ENCODE measurements at places on chromosomes 6 and 20.
A peak's percentile ranks its signal among the peaks of the same experiment; 100 is the strongest.

DNA sequence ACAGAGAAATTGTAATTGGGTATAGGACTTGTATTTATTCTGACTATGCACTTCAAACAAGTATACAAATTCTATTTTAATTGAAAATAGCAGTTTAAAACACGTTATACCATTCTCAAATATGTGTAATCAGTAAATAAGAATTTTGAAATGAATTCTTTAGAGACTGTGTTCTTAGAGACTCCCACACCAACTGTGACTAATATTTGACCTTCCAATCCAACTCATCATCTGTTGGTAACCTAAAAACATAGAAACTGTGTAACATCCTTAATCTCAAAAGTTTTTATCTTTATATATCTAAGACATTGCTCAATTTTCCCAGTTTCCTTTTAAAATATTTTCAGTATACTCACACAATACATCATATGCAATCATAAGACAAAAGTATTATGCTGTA, 83.9 kb downstream of the KHDRBS2 start:
- no peak for DNase-seq

- DNase-seq, result no peak
Measured at GRCh38 chr6:102149191-102149590, 755.7 kb downstream of the GRIK2 start.

DNA sequence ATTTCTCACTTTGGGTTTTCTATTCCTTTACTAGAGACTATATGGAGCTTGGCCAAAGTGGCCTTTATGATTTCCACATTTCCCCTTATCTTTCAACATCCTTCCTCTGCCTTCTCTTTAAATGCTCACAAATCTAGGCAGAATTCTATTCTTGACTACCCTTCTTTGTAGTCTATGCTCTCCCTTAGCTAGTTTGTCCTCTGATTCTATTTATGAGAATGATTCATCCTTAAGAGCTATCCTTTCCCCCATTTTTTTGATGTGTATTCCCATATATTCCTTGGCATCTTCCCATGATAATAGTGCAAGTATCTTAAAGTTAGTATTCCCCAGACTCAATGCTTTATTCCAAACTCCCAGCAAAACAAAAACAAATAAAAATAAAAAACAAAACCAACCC, 53.1 kb downstream of the IL20RA start:
- DNase-seq, result no peak

GRCh38 chr6:45377043-45377553, 636 bp downstream of the SUPT3H start:
- no peak for DNase-seq

GRCh38 chr6:63888416-63888815, 252.8 kb downstream of the PHF3 start:
- DNase-seq, result no peak

DNA sequence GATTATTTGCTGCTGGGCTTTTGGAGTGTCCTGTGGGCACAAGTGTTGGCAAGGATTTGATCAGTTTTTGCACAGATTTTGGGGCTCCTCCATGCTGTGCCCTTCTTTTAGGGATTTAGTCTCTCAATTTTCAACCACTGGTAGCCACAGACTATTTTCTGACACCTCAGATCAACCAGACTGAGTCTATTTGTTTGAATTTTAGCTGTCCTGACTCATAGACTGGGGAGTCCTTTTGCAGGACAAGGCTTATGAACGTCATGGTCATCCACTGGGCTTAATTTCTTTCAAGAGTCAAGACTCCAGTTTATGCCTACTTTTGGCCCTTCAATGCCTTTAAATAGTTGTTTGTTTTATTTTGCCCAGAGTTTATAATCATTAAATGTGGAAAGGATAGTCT, 59.3 kb downstream of the BCKDHB start:
- DNase-seq, result no peak

DNA sequence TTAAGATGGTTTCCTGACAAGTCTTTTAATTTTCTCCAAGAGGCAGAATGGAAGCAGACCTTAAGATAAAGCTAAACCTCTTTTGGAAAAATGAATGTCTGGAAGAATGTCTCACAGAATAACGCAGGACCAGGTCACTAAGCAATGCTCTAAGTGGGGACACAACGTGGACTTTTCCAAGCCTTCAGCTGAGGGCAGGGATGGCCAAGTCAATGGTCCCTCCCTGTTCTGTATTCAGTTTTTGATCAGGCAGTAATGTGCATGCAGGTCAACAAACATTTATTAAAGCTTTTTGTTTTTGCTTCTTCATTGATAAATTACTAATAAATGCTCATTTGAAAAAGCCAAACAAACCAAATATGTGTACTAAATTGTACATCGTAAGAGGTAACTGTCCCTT, 2.0 kb upstream of the RNF182 start:
- no peak for DNase-seq

- DNase-seq, result no peak
Measured at GRCh38 chr6:106670236-106670635, 40.9 kb downstream of the QRSL1 start.

- DNase-seq, result no peak
Measured at GRCh38 chr20:34876406-34877282, at the start of gene ACSS2. TSS of gene ACSS2 (plus strand) at chr20:34876612. CDS start at chr20:34876646, 34 bp downstream.

DNA sequence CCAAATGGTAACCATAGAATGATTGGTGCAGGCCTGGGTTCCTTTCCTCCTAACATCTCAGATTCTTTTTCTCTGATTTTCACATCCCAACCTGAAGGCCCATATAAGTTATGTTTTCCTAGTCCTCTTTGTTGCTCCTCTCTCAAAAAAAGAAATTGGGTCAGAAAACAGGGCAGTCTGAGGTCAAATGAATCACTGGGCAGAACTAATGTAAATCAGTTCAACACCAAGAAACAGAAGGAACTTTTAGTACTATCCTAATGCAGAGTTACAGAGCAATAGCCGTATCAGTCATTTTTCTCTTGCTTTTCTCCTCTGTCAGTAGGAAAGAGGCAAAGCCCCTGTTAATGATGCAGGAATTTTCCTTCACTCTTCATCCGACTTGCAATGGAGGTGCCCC, 11.0 kb upstream of the TPD52L1 start:
- DNase-seq, result no peak

- DNase-seq, result no peak
Measured at GRCh38 chr6:129593233-129593564, 116.8 kb downstream of the ARHGAP18 start.

- peak; percentile 90 for DNase-seq
Measured at GRCh38 chr20:37992802-37993409, 40.4 kb downstream of the TTI1 start.

GRCh38 chr6:150250826-150251225, 108.0 kb downstream of the PPP1R14C start:
- DNase-seq, result no peak

GRCh38 chr20:50379049-50379990, 130.9 kb upstream of the PTPN1 start:
- peak; percentile 79 for DNase-seq

- no peak for DNase-seq
Measured at GRCh38 chr20:35954907-35955251, 577 bp upstream of the SCAND1 start.

DNA sequence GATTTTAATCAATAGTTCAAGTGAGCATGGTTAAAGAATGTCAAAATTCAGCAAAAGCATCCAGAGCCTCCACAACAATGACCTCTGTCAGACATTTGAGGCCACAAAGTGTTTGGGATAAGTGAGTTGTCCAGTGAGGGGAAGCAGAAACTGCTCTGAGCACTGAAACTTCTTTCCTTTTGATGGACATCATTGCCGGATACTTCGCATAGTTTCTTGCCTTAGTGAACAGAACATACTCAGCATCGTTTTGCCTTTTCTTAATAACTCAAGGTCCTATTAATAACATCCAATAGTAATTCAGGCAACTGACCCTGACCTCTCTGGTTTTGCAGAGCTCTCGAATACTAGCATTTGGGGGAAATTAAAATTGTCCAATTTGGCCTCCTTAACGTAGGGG, 78.6 kb downstream of the EDN3 start:
- no peak for DNase-seq

- peak; percentile 56 for DNase-seq
Measured at GRCh38 chr20:14951707-14952418, 614.5 kb upstream of the FLRT3 start.

DNA sequence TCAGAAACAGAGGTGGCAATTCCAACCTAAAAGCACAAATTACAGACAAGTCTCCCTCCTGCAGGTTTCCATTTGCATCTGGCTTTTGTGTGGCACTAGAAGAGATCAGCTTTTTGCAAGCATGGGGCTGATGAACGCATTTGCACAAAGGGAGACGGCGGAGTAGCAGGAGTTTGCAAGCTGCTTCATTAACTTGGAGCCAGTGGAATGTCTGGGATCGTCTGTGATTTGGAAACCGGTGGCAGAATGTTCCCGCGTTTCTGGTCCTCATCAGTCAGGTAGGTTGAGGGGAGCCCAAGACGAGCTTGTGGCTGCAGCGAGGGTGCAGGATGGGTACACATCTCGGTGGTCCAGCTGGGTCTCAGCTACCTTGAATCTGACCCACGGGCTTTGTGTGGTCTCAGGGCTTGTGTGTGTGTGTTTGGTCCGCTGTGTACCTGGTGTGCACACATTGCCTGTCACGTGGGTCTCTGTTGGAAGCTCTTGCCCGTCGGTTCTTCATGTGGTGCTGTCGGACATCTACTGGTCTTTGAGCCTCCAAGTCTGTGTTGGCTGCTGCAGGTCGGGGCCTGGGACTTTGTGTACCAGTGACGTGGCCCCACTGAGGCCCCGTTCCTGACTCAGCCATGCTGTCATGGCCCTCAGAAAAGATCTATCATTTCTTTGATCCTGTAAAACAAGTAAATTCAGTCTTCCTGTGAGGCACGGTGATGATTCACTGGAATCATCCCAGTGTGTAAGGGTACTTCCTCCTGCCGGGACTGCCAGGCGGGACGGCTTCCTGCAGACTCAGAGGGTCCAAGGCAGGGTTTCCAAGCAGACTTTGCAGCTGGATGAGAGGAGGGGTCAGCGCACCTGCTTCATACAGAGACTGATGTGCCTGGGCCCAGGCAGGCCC, 12.4 kb upstream of the MYT1 start:
- no peak for DNase-seq

- DNase-seq, result peak; percentile 25
Measured at GRCh38 chr20:13029687-13030375, 21.1 kb downstream of the SPTLC3 start.

DNA sequence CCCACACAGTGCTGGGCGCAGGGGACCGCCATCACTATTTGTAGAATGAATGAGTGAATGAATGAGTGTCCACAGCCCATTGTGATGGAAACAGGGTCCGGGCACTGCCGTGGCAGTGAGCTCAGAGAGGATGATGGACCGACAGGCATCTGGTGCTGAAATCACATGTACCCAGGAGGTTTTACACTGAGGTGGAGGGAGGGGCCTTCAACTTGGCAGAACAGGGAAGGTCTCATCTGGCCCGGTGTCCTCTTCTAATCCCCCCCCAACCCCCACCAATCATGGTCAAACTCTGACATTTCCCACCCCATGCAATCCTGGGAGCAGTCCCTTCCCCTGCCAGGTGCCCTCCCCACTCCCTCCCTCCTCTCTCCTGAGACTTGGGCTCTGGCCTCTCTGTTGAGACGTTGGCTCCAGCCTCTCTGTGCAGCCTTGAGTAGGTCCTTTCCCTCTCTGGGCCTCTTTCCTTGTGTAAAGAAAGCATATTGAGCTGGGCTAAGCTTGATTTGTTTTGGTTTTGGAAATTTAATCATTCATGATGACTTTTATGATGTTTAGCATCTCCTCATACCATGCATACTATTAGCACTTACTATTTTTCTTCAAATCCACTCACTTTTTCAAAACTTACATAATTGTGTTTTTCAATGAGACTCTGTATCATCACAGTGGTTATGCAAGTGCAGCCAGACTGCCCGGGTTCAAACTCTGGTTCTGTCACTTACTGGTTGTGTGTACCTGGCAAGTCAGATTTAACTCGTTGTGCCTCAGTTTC, 10.8 kb downstream of the KIAA1755 start:
- no peak for DNase-seq

- DNase-seq, result no peak
Measured at GRCh38 chr6:46284475-46284874, 113.7 kb upstream of the ENPP5 start.

- no peak for DNase-seq
Measured at GRCh38 chr6:72417759-72418158, 204.1 kb upstream of the KCNQ5 start.

DNA sequence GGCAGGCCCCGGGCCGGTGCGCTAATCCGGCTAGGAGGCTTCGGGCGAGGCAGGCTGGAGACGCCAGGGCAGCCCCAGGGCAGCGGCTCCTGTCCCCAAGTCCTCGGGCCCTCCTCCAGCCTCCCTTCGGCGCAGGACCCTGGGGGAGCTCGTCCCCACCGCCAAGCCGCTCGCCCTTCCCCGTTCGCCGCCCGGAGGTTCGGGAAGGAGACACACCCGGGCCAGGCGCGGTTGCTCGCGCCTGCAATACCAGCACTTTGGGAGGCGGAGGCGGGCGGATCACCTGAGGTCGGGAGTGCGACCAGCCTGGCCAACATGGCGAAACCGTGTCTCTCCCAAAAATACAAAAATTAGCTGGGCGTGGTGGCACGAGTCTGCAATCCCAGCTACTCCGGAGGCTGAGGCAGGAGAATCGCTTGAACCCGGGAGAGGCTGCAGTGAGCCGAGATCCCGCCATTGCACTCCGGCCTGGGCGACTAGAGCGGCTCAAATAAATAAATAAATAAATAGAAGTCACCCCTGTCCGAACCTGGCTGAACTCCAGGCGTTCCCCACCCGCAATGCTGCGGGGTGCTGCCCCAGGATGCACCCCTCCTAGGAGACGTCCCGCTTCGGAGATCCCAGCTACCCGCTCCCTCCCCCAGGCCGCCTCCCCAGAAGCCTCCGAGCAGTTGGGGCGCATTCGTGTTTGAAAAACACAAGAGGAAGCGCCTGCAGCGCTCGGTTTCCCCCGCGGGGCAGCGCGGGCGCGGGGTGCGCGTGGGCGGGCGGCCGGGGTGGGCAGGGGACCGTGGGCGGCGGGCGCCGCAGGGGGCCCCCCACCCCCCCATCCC, 27.5 kb downstream of the SERPINB9 start:
- DNase-seq, result no peak

GRCh38 chr20:20229595-20229994, 138.3 kb upstream of the INSM1 start:
- DNase-seq, result no peak

GRCh38 chr6:11197175-11197536, 35.3 kb downstream of the NEDD9 start:
- peak; percentile 87 for DNase-seq

- DNase-seq, result no peak
Measured at GRCh38 chr6:168464546-168464945, 23.6 kb downstream of the SMOC2 start.

DNA sequence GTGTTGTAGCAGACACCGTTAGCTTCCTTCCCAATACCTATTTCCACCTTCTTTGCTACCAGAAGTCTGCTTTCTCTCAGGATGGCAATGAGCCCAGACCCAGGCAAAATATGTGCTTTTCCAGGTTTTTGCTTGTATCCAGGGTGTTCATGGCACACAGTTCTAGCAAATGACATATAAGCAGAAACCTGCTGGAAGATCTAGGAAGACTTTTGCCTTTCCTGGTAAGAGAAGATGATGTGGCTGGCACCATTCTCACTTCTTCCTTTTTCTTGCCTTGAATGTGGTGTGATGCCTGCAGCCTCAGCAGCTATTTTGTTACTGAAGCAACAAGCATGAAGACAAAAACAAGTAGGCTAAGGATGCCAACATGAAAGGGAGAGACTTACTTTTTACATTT, 19.2 kb upstream of the TBC1D22B start:
- DNase-seq, result no peak
